ENCODE measurements at places on chromosomes 13 and 19.
A peak's percentile ranks its signal among the peaks of the same experiment; 100 is the strongest.

DNA sequence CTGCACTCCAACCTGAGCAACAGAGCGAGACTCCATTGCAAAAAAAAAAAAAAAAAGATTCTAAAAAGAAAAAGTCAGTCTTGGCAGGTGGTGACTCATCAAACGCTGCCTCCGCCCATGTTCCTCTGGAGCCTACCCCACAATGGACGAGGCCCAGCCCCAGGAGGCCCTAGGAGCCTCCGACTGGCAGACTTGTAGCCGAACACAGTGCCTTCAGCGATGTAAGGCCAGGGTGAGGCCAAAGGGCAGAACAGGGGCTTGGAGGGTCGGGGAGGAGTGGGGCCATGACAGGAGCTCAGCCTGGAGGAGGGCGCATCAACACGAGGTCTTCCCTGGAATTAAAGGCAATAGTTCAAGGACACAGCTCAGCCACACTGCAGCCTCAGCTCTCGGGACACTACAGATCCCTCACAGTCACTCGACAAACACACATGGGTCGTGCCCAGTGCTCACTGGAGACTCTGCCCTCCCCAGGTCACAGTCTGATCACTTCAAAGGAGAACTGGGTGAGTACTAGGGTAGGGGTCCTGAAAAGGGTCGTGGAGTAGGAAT, 5.1 kb downstream of the USE1 start:
- no peak for DNase-seq

- no peak for DNase-seq
Observed at GRCh38 chr19:18859676-18860301, 28.0 kb downstream of the UPF1 start.

DNA sequence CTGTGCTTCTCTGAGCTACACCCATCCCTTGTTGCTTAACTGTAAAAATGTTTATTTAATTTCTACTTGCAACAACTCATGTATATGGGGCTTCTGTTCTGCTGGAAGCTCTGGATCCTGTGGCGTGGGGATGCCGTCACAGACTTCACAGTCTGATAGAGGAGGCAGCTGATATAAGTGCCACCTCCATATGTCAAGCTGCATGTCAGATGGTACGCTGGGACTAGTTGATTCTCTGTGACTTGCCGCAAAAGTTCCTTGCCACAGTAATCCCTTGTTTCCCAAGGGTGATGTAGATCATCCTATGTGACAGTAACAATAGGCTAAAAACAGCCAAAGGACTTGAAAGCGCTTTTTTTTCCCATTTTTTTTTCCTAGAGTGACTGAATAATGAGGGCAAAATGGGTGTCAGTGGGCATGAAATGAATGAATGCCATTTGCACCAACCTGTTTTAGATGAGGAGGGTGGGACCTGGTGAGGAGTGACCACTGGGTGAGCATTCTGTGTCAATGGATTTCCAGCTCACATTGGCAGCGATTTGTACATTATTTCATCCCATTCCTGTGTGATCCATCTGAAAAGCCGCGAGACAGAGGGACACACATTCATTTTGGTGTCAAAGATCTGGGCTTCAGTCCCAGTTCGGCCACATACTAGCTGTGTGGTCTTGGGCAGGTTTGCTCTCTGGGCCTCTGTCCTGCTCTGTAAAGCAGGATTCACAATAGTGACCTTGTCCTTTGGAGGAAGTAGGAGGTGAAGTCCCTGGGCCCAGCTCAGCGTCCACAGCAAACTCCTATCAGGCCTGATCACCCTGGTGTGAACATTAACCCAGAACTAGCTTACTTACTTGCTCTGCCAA, 88.9 kb upstream of the RNF113B start:
- DNase-seq = no peak

DNA sequence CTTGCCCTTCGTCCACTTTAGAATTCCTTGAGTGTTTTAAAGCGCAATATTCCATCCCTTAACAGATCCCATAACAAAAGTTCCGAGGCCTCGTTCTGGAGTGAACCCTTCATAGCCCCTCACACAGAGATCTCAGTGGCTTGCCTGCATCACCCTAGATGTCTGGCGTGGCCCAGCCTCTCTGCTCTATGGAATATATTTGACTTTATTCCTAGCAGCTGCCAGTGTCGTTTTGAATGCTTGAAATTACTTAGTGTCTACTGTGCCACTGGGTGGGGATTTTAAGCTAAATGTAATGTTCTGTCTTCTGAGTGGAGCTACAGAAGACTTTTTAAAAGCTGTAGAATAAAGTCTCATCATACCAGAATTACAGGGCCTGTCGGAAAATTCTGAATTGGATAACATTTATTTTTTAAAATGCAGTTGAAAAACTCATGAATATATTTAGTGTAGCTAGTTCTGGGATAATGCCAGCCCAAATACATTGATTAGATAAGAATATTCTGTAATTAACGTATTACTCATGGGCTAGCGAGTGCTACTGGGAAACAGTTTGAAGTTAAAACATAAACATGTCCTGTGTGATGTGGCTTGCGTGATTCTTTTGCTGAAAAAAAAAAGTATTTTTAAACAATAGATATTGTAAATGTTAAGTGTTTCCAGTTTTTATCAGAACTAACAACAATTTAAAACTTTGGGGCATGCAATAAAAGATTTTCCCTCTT, 111.8 kb downstream of the ESD start:
- no peak for DNase-seq

DNA sequence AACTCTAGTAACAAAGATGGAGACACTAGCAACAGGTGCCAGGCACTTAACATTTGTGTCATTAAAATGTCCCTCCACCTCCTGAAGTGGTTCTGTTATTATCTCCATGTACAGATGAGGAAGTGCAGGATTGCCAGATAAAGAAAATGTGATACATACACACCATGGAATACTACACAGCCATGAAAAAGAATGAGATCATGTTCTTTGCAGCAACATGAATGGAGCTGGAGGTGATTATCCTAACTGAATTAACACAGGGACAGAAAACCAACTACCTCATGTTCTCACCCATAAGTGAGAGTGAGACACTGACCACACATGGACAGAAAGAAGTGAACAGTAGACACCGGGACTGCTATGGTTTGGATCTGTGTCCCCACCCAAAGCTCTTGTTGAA, 60.5 kb downstream of the ZNF557 start:
- DNase-seq = no peak

DNA sequence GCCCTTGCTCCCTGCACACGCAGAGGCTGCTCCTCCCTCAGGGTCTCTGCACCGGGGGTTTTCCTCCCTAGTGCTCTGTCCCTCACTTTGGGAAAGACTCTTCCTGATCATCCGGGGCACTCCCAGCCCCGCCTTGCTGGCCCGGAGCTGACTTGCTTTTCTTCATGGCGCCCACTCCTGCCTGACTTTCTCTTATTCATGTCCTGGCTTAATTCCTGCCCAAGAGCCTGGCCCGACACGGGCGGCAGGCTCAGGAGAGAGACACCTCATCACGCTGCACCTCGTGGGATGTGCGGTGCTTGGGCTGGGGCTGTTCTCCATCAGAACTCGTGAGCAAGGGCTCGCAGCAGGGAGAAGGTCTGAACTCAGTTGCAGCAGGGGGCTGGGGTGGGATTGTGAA, 11.8 kb upstream of the PLA2G4C start:
- no peak for DNase-seq

DNA sequence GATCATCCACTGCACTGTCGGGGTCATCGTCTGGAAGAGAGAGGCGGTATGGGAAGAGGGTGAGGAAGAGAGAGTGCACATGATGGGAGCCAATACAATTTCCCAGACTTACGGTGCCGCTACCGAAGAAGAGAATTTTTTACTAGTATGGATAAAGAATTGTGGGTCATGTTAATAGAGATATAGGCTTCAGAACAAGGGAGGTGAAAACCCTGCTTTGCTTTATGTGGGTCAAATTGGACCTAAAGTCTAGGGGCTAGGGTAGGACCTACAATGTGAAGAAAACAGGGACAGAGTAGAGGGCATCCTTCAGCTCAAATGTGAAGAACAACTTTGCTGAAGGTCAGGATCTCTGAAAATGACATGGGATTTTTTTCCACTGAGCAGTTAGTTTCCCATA, 29.9 kb downstream of the UNC13A start:
- DNase-seq = no peak

DNA sequence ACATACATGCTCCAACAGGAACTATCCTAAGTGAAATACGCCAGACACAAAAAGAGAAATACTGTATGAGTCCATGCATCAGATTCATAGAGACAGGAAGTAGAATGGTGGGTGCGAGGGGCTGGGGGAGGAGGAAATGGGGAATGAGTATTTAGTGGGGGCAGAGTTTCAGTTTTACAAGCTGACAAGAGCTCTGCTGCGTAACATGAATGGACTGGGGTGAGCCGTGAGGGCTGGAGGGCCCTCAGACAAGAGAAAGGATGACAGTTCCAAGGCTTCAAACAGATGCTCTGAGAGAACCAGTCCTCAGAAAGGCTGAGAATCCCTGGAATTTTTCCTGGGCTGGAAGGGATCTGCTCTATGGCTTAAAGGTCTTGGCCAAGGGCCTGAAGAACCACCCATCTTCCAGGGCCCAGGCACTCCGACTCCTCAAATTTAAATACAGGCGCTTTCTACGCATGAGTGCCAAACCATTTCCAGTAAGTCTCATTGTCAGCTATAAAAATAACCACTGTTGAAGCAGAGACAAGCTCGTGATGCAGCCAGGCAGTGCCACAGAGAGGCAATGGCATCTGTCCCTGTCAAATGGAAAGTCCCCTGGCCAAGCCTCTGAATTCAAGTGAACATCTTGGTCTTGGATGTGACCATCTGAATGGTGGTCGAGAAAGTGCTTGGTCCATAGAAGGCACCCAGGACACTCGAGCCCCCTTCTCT, 17.5 kb downstream of the KLF2 start:
- DNase-seq = no peak

DNA sequence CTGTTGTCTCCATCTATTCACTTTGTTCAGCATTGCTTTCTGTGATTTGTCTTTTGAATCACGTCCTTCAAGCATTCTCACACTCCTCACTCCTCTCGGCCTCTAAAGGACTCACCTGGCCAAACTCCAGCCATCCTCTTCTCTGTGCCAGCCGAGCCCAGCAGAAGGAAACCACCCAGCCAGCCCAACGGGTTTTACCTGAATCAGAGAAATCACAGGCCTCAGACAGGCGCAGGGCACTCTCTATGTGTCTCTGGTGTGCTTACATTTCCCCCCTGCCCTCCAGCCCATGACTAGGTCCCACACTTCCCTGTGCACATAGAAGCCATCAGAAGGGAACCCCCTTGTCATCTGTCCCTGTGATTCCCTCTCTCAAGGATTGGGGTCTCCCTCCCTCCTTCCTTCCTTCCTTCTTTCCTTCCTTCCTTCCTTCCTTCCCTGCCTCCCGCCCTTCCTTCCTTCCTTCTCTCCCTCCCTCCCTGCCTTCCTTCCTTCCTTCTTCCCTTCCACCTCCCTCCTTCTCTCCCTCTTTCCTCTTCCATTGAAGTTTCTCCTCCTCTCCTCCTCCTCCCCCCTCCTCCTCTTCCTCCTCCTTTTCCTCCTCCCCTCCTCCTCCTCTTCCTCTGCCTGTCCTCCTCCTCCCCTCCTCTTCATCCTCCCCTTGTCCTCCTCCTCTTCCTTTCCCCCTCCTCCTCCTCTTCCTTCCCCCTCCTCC, 8.8 kb upstream of the ZNF541 start:
- no peak for DNase-seq

- no peak for DNase-seq
Observed at GRCh38 chr13:105773863-105774538, 761.5 kb downstream of the EFNB2 start.

DNA sequence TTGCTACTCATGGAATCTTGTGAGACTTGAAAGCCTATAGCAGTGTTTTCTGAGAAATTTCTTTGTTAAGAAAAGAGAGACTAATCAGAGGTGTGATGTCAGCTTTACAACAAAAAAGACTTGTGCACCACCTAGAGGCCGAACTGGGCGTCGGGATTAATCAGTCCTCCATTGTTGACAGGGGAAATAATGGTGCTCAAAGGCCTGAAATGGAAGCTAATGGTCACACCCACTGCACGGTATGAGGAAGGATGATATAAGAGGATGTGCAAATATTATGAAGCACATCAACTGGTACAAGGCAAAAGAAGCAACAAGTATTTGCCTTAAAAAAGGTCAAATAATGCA, 480.2 kb upstream of the MIR17HG start:
- DNase-seq = peak; percentile 46

DNA sequence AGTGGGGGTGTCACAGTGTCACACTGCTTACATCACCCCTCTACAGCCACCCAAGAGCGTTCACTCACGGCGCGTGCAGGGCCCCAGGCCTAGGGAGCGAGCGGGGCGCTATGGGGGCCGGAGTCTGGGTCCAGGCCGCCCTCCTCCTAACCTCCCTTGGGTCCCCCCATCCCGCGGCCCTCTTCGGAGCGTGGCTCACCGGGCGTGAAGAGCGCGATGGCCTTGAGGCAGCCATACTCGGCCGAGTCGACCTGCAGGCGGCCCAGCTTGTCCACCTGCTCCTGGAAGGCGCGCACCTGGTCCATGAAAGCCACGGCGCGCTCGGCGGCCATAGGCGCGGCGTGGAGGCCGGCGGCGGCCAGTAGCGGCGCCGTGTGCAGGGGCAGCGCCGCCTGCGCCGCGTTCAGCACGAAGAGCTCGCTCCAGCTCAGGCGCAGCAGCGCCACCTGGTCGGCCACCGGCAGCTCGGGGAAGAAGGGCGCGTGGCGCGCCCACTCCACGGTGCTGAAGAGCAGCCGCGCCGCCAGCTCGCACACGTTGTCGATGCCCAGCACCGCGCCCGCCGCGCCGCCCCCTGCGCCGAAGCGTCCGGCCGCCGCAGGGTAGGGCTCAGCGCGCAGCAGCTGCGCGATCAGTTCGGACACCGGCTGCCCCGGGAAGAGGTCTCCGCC, 9.4 kb downstream of the OCEL1 start:
- no peak for DNase-seq

GRCh38 chr19:41265395-41266153, 1.4 kb downstream of the HNRNPUL1 start:
- DNase-seq = no peak

- no peak for DNase-seq
Observed at GRCh38 chr19:18000480-18000914, 7.5 kb upstream of the ARRDC2 start.

DNA sequence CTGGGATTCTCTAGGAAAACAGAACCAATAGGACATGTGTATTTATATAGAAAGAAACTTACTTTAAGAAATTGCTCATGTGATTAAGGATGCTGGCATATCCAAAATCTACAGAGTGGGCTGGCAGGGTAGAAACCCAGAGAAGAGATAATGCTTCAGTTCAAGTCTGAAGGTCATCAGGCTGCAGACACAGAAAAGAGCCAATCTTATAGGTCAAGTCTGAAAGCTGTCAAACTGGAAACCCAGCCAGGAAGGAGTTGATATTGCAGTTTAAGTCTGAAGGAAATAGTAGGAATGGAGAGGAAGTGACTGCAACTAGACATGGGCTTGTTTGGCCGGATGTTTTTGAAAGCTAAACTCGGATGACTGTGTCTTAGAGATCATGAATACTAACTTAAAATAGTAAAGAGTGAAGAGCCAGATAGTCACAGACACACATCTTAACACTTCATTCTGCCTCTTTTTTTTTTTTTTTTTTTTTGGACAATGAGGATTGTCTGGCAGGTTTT, 125.3 kb upstream of the GPC6 start:
- no peak for DNase-seq

- DNase-seq = peak; percentile 75
Observed at GRCh38 chr19:51338563-51339312, 3.2 kb downstream of the VSIG10L start.

- no peak for DNase-seq
Observed at GRCh38 chr13:93037780-93038179, 188.8 kb upstream of the GPC6 start.

Measured in foreskin melanocyte (primary cell).